ENCODE measurements at places on chromosomes 16 and 17. TPM values are rescaled to one million over a fixed set of nuclear protein-coding genes. Genes with fewer than 3 reads are reported as not detected.

Gene MRC2
- total RNA-seq = 19.6 TPM

Gene KRT9
- total RNA-seq = not detected

Gene OTOA
- total RNA-seq = not detected

Gene PSMC3IP
- 1.2 TPM for total RNA-seq

Gene TOX3
- total RNA-seq = not detected

Gene ZNF23
- 6.3 TPM for total RNA-seq

DNA sequence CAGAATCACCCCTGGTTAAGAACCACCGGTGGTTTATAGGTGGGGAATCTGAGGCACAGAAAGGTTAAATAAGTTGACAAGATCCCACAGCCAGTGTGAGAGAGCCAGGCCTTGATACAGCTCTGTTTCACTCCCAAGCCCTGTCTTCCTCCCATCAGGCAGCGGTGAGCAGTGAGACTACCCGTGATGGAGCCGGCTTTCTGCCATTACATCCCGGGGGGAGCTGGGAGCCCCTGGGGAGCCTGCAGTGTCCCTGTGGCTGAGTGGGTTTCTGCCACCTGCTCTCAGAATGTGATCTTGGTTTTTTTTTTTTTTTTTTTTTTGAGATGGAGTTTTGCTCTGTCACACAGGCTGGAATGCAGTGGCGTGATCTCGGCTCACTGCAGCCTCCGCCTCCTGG is 66.4 kb downstream of the ABCC1 start:
- H3K4me3 ChIP-seq = no peak overlapping the region
- no peaks in the 10 kb centered on the region for H3K36me3 ChIP-seq
- peaks cover 30% of the 10 kb centered on the region for H3K4me1 ChIP-seq
- no peak for DNase-seq

DNA sequence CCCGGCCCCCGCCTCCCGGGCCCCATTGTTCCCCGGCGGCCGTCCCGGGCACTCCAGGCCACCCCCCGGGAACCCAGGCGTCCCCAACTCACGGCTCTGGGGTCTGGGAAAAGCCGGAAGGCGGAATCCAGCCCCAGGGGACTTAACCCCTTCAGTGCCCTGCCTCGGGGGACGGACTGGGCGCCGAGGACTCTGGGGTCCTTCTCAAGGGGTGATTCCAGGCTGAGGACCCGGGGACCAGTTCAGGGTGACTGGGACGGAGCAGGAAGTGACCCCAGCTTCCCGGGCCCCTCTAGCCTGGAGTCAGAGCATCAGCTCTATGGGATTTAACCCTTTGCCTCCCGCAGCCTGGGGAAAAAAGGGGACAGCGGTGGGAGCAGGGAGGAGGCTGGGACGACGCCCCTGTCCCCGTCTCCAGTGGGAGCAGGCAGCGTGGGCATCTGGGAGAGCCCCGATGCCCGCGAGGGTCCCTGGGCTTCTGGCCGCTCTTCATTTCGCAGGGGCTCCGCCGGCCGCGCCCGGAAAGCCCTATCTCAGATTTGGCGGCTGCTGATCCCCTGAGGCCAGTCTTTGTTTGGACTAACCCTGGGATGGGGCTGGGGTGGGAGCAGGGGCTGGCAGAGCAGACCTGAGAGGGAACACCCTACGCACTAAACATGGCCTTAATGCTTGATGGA is at the start of gene ZNF629:
Gene ZNF629 (minus strand): TSS at position 270 of the 677 bp plus-strand sequence. CDS start 2,723 bp downstream, outside the sequence.
- DNase-seq = peak; percentile 69
- H3K36me3 ChIP-seq = peaks cover 9% of the 10 kb centered on the region
- H3K27me3 ChIP-seq = no peaks in the 10 kb centered on the region
- peaks cover 18% of the 10 kb centered on the region for H3K4me1 ChIP-seq
- peak within 1 kb of the TSS; percentile 94 for H3K27ac ChIP-seq
- H3K4me3 ChIP-seq = peak within 1 kb of the TSS; percentile 91

DNA sequence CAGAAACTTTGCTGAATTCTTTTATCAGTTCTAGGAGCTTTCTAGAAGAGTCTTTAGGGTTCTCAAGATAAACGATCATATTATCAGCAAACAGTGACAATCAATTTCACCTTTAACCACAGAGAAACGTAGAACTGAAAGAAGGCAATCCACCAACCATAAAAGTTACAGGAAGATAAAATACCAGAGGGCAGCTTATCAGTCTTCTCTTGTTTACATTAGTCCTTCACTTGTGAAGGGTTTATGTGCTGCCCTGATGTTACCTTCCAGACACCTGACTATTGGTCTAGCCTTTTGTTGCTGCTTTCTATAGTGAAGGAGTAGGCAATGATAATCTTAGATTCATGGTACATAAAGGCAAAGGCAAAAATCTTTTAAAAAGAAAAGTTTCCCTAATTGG is 73.2 kb upstream of the EFCAB3 start:
- no peak for DNase-seq
- H3K36me3 ChIP-seq = no peaks in the 10 kb centered on the region
- H3K27me3 ChIP-seq = peaks cover 10% of the 10 kb centered on the region
- no peak overlapping the region for H3K4me3 ChIP-seq

DNA sequence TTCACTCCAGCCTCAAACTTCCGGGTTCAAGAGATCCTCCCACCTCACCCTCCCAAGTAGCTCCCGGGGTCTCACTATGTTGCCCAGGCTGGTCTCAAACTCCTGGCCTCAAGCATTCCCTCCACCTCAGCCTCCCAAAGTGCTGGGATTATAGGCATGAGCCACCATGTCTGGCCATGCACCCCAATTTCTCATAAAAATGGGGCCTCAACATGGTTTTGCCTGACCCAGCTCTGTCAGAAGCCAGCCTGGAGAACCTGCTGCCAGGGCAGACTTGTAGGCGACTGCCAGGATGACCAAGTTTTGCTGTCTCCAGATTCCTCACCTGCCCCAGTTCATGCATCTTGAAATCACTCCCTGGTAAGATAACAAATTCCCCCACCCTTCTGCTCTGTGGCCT is 82.9 kb downstream of the AIPL1 start:
- no peak overlapping the region for H3K27ac ChIP-seq
- H3K4me1 ChIP-seq = no peaks in the 10 kb centered on the region
- no peaks in the 10 kb centered on the region for H3K27me3 ChIP-seq
- DNase-seq = no peak

DNA sequence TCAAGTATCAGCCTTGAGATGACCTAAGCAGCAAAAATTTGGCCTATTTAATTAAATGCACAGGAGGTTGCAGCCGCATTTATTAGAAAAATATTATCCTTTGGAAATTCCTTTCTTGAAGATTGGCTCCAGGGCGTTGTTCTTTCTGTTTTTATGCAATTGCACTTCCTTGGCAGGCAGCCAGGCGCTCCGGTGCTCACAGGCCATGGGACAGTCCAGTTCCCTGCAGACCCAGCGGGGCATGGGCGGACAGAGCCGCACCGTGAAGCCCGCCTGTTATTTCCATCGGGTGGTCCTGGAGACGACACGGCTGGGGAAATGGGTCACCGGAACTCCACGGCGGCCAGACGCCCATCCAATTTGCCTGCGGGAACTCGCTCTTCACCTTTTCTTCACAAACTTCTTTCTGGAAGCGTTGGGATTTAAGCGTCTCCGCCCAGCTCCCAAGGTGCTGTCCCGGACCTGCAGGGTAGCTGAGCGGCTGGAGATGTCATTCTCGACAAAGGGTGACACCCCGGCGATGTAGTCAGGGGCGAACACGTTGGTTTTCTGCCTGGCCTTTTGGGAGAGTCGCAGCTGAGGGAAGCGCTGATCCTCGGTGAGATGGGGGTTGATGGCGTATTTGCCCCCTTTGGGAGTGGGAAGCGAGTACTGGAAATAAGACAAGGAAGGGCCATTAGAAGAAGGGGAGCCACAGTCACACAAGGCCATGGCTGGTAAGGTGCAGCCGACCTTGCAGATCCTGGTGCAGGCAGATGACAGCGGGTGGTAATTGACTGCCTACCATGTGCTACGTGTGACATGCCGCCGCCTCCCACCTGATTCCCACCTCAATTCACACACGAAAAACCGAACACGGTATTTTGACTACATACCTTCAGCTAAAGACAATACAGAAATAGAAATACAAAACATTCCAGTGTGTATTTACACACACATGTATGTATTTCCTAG is 12.5 kb downstream of the NOB1 start:
- no peaks in the 10 kb centered on the region for H3K27me3 ChIP-seq
- DNase-seq = peak; percentile 82
- H3K36me3 ChIP-seq = peaks cover 78% of the 10 kb centered on the region
- no peak overlapping the region for H3K4me3 ChIP-seq

GRCh38 chr16:2337431-2338296 is 2.9 kb downstream of the ABCA3 start:
- no peak overlapping the region for H3K27ac ChIP-seq
- no peaks in the 10 kb centered on the region for H3K4me1 ChIP-seq
- no peak for DNase-seq
- H3K4me3 ChIP-seq = no peak overlapping the region

- peak overlapping the region; percentile 64 for H3K4me3 ChIP-seq
- peak overlapping the region; percentile 88 for H3K27ac ChIP-seq
- no peak for DNase-seq
Measured at GRCh38 chr16:83953796-83954576, 946 bp downstream of the OSGIN1 start.

DNA sequence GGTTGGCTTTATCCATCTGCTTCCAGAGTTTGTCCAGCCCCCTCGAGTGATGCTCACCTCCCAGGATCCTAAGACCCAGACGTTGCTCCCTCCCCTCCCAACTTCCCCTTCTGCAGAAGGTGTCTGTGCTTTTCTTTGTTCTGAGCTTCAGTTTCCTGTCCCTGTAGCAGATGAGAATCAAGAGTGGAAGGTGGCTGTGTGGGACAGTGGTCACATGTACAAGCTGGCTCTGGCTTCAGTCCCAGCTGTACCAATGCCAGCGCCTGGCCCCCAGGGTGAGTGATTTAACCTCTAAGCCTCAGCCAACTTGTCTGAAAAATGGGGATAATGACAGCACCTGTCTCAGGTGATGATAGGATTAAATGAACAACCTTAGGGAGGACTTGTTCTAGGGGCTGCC is 7.7 kb downstream of the PRR15L start:
- DNase-seq = no peak
- H3K4me3 ChIP-seq = no peak overlapping the region
- no peaks in the 10 kb centered on the region for H3K36me3 ChIP-seq
- H3K27ac ChIP-seq = peak overlapping the region; percentile 61
- no peaks in the 10 kb centered on the region for H3K27me3 ChIP-seq

GRCh38 chr17:80793851-80794267 is 197.8 kb upstream of the CHMP6 start:
- H3K27me3 ChIP-seq = no peaks in the 10 kb centered on the region
- no peaks in the 10 kb centered on the region for H3K36me3 ChIP-seq
- H3K4me1 ChIP-seq = peaks cover 17% of the 10 kb centered on the region
- no peak for DNase-seq

DNA sequence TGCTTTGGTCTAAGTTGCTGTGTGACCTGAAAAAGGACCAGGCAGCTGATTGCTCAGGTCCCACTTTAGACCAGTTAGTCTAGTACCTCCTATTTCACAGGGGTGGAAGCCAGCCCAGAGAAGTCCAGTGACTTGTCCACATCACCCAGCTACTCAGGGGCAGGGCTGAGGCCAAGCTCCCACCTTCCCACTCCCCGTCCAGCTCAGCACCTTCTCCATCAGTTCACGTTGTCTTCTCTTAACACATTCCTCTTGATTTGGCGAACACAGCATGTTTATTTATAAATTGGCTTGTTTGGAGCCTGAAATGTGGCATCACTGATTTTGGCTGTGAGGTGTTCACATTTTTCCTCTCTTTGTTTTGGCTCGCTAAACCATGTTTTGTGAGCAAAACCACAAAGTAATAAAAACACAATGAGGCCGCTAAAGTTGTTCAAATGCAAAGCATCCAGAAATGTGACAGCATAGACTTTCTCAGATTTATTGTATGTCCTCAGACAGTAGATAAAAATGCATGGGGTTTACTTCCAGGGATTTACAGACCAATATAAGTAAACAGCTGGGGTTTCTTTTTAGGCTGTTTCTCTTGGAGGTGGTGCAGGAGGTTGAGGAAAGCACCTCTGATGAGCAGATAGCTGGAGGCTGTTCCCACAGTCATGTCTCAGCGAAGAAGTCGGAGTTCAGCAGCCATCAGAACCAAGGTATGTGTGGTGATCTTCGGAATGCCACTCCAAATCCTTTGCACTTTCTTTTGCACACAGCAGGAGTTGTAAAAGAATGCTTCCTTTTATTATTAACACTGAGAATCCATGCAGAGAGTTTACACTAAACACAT is 88.4 kb downstream of the PLXDC1 start:
- no peaks in the 10 kb centered on the region for H3K4me1 ChIP-seq
- H3K36me3 ChIP-seq = no peaks in the 10 kb centered on the region
- DNase-seq = no peak
- H3K4me3 ChIP-seq = no peak overlapping the region
- H3K27ac ChIP-seq = no peak overlapping the region

DNA sequence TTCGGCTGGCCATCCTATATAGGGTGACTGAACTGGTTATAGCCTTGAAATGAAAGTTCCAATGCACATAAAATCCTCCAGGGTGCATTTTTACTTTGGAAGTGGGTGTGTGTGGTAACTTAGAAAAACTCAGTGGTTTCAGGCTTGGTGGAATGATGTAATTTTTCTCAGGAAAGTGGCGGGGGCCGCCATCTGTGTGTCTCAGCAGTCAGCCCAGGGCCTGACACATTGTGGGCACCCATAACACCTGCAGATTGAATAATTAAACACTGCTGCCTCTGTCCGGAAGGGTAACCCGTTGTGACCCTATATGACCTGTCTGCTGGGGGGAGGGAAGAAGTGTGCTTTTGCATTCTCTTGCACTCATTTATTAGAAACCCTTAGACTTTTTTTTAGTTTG is 2.2 kb upstream of the PDP2 start:
- peaks cover 20% of the 10 kb centered on the region for H3K4me1 ChIP-seq
- H3K4me3 ChIP-seq = no peak overlapping the region
- no peaks in the 10 kb centered on the region for H3K36me3 ChIP-seq
- DNase-seq = no peak
- H3K27ac ChIP-seq = no peak overlapping the region
- H3K27me3 ChIP-seq = peaks cover 5% of the 10 kb centered on the region

GRCh38 chr16:75761108-75761507 is 34.8 kb upstream of the CPHXL start:
- H3K4me1 ChIP-seq = no peaks in the 10 kb centered on the region
- no peak overlapping the region for H3K27ac ChIP-seq
- no peaks in the 10 kb centered on the region for H3K36me3 ChIP-seq
- no peaks in the 10 kb centered on the region for H3K27me3 ChIP-seq

DNA sequence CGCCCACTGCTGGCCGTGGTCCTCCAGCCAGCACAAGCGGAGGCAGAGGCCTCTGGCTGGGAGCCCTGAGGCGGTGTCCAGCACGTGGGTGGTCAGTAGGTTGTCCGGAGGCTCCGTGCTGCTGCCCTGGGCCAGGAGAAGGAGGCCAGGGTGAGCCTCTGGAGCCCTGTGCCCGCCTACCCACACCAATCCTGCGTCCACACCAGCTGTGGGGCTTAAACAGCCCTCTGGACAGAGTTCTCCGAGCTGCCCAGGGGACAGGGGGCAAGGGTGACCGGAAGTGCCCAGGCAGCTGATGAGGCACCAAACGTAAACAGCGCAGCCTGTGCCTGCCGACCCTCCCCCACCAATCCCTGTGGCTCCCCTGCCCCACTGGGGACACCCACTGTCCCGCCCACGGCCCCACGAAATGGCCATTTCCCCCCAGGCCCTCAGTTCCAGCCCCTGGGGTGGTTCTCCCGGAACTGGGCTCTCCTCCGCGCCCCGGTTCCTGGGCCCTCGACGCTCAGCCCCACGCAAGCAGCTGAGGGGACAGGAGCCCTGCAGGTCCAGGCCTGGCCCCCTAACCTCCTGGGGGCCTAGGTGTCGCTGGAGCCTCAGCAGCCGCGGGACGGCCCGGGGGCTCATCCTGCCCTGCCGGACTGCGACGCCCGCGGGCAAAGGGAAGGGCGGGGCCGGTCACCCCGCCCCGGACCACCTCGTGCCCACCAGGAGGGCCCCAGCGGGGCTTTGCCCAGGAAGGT is 27.9 kb upstream of the DBNDD1 start:
- peak overlapping the region; percentile 37 for H3K4me3 ChIP-seq
- H3K27me3 ChIP-seq = no peaks in the 10 kb centered on the region
- H3K4me1 ChIP-seq = peaks cover 10% of the 10 kb centered on the region
- no peaks in the 10 kb centered on the region for H3K36me3 ChIP-seq

- no peak for DNase-seq
- no peaks in the 10 kb centered on the region for H3K36me3 ChIP-seq
- peak overlapping the region; percentile 13 for H3K4me3 ChIP-seq
Measured at GRCh38 chr16:3188925-3189825, 1.2 kb downstream of the OR1F1 start.
